ENCODE measurements at places on chromosomes 7 and 10. TPM values are rescaled to one million over a fixed set of nuclear protein-coding genes. Genes with fewer than 3 reads are reported as not detected.

DNA sequence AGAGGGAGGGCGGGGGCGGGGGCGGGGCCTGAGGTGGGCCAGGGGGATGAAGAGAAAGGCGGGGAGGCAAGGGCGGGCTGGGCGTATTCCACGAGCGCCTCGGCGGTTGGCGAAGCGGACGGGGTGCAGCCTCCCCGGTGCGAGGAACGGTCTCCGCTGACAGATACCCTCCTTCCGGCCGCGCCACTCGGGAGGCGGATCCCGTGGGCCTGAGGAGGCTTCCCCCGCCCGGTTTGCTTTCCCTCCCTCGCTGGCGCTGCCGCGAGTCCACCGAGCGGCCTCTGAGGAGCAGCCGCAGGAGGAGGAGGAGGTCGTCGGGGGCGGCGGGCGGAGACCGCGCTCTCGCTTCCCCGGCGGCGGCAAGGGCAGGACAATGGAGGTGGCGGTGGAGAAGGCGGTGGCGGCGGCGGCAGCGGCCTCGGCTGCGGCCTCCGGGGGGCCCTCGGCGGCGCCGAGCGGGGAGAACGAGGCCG, at the start of gene TRIM24:
TRIM24 (plus strand) TSS at position 84 of the 473 bp plus-strand sequence; CDS start at position 374, 290 bp downstream.
- no peak for DNase-seq

DNA sequence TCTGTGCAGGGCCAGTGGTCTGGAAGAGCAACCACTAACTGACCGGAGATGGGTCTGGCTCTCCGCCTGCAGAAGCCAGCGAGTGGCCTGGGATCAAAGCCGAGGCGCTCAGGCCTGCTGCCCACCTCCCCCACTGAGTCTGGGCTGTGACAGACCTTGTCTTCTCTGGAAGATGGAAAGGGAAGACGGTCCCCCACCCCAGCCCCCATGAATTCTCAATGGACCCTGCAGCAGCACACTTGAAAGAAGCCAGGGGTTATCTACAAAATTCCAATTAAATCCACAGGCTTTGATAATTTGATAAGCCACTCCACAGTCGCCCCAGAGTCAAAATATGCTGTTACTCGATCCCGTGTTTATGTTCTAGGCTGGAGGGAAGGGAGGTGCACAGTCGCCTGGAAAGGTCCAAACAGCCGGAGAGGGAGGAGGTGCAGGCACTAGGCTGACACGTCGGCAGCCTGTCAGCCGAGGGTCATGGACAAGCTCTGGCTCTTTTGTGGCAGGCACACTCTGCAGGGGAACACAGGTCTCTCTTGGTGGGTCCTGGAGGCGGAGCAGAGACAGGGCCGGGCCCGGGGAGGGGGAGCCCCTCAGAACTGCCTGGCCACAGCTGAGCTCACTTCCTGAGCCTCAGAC, 134.9 kb downstream of the SH3PXD2A start:
- DNase-seq, result peak; percentile 88

GRCh38 chr10:127372361-127372760, 176.0 kb upstream of the INSYN2A start:
- DNase-seq, result no peak

GRCh38 chr10:107656932-107657331, 492.4 kb upstream of the SORCS1 start:
- DNase-seq, result no peak

GRCh38 chr10:70198696-70199466, 28.6 kb upstream of the SAR1A start:
- no peak for DNase-seq

GRCh38 chr7:93817004-93817403, 73.5 kb downstream of the TFPI2 start:
- DNase-seq, result no peak

DNA sequence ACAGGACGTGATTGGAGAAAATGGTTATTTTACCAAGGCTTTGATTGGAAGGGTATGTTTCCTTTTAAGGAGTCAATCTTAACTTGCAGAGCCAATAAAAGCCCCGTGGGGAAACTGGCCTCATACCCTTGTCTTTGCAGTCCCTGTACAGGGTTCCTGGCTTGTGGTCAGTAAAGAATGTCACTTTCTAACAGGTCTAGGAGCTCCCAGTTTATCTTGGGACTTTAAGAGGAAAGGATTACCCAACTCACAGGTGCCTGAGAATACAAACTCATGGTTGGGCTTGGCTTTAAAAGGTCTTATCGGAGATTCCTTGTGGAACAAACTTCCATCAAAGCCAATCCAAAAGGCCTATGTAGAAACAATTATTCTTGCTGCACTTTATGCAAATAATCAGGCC, 221.8 kb downstream of the PHF14 start:
- no peak for DNase-seq

DNA sequence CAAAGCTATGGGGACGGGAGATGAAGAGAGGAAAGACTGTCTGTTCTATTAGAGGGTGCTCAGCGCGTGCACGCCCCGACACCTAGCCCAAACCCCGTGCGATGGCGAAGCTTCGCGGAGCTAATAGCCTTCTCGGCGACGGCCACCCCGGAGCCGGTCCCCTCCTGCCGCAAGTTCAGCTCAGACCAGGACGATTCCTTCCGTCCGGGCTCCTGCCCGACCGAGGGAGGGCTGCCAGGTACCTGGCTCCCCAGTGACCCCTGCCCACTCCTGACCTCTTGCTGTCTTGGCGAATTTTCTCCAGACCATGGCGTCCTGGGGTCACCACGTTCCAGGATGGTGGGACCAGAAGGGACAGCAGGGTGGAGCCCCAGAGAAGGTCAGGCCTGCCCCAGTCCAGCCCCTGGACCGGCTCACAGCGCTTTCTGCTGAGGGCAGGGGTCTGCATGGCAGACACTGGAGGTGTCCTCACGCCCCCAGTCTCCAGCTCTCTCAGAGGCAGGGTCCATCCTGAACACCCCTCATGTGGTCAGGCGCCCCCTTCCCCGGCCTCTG, 36.7 kb downstream of the UNCX start:
- no peak for DNase-seq

DNA sequence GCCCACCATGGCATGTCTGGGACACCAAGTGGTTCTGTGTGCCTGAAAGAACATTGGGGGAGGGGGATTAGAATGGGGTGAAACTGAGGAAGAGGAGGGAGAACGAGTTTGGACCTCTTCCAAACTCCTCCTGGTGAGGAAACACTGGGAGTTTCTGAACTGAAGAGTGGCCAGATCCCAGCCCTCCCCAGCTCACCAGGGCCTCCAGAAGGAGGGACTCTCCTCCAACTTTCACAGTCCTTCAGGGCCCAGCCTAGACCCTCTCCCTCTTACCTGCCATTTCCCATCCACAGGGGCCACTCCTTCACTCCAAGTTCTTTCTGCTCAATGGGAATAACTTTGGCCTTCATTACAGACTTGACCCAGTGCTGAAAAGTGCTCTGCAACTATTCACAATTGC, 132.0 kb upstream of the FOXK1 start:
- no peak for DNase-seq

DNA sequence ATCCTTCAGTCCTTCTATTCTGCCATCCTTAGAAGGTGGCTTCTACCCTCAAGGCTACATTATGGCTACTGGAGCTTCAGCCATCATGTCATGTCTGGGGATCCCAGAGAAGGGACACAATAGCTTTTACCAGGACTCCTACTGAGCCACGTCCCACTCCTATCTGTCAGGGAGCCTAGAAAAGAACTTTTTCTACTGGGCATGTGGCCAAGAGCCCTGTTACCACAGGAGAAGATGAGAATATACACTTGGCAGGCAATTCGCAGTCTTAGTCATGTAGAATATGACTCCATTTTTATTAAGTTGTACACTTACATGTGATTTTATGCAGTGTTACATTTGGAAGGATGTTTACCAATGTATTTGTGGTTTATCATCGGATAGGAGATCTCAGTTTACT, 64.6 kb upstream of the KCNMA1 start:
- DNase-seq, result no peak

DNA sequence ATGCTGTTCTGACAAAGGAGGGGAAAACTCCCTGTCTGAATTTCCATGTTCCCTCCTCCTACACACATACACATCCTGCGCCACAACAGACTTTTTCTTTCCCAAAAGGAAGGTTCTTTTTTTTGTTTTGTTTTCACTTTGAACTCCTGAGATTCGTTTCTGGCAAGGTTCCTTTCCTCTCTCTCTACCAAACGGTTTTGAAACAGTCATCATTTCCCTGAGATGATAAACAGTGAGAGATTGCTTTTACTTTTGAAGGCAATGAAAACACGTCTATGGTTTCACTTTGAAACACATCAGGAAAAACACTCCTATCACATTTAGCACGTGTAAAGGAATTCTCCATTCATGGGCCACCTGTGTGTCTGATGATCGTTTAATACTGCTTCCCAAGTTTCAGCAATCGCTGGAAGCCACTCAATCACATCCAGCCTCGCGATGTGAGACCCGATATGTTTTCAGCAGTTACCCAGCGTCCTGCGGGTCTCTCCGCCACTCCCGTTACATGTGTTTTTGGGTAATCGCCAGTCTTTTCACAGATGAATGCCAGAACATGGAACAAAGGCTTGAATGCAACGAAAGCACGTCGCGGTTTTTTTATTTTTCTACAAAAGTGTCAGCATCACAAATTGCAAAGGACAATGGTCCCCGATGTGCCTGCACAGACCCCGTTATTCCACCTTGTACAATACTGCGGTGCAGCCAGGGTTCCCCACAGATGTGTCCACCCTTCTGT, 62.8 kb upstream of the CUX1 start:
- DNase-seq, result no peak

- peak; percentile 17 for DNase-seq
These were observed 86.8 kb upstream of the KMT2C start for GRCh38 chr7:152522571-152523067.

GRCh38 chr7:44494960-44495359, 4.5 kb upstream of the NUDCD3 start:
- no peak for DNase-seq

- DNase-seq, result no peak
These were observed 30.1 kb downstream of the RPA3 start for GRCh38 chr7:7688310-7688709.

DNA sequence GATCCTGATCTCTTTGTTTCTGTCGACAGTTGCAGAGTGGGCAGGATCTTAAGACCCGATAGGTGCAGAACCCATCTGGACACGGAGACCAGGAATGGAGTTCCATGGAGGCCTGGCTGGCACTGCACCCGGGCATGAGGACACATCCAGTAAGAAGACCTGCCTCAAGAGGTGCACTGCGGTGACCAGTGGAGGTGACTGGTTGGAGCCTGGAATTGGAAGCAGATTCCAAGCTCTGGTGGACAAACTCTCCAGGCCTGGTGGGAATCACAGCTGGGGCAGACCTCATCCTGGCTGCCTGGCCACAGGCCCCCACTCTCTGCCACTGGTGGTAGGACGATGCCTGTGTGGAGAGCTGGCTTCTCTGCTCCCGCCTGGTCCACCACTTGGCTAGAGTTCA, 31.0 kb downstream of the ZNF775 start:
- no peak for DNase-seq

GRCh38 chr7:147861945-147862344, 728.6 kb upstream of the C7orf33 start:
- no peak for DNase-seq

GRCh38 chr10:95288303-95288702, 2.5 kb downstream of the PDLIM1 start:
- no peak for DNase-seq

PPP1R3A gene
- 0.09 TPM for total RNA-seq

GPR85 gene
- total RNA-seq, result 58.8 TPM

POP7 gene
- 21.7 TPM for total RNA-seq

EMX2 gene
- 0.09 TPM for total RNA-seq

RNF133 gene
- 7.3 TPM for total RNA-seq

LIPA gene
- total RNA-seq, result 36.4 TPM

CCL24 gene
- not detected for total RNA-seq

SORCS3 gene
- 14.8 TPM for total RNA-seq

All from cerebellum (tissue), 4 donors.